ENCODE measurements at places on chromosomes 4 and X. TPM values are rescaled to one million over a fixed set of nuclear protein-coding genes. Genes with fewer than 3 reads are reported as not detected.

CENPU gene
- total RNA-seq, result 22.8 TPM

SSX4 gene
- not detected for total RNA-seq

SAT1 gene
- total RNA-seq, result 379 TPM

SPIN2A gene
- total RNA-seq, result 0.16 TPM

ADH1A gene
- not detected for total RNA-seq

ARHGAP36 gene
- total RNA-seq, result not detected

ZXDA gene
- total RNA-seq, result 1.2 TPM

VEGFD gene
- 0.46 TPM for total RNA-seq

AREG gene
- total RNA-seq, result 23.9 TPM

LAGE3 gene
- total RNA-seq, result 57.3 TPM

CPE gene
- 1.5 TPM for total RNA-seq

NAT8L gene
- 12.5 TPM for total RNA-seq

EDA2R gene
- total RNA-seq, result 11.7 TPM

CTAG1B gene
- total RNA-seq, result not detected

F8A1 gene
- total RNA-seq, result 88.9 TPM

CTAG1A gene
- not detected for total RNA-seq

KDR gene
- total RNA-seq, result 0.15 TPM

CCSER1 gene
- total RNA-seq, result not detected

INPP4B gene
- 6.0 TPM for total RNA-seq

EXOC1L gene
- total RNA-seq, result not detected

TMPRSS11A gene
- not detected for total RNA-seq

PRSS12 gene
- total RNA-seq, result 0.38 TPM

RIPPLY1 gene
- total RNA-seq, result not detected

SPANXA2 gene
- total RNA-seq, result not detected

SORCS2 gene
- total RNA-seq, result 5.8 TPM

SPANXN4 gene
- total RNA-seq, result not detected

PNMA5 gene
- not detected for total RNA-seq

ZNF732 gene
- total RNA-seq, result not detected

SLC10A6 gene
- not detected for total RNA-seq

RENBP gene
- not detected for total RNA-seq

PPEF1 gene
- 1.5 TPM for total RNA-seq

AVPR2 gene
- total RNA-seq, result not detected

ADH6 gene
- 0.12 TPM for total RNA-seq

PAK3 gene
- total RNA-seq, result 0.02 TPM

GPR34 gene
- not detected for total RNA-seq

CSAG1 gene
- 0.53 TPM for total RNA-seq

BRS3 gene
- total RNA-seq, result not detected

GSPT2 gene
- total RNA-seq, result 10.0 TPM

CWH43 gene
- not detected for total RNA-seq

RTL9 gene
- 0.15 TPM for total RNA-seq

CLDN2 gene
- 8.3 TPM for total RNA-seq

LETM1 gene
- total RNA-seq, result 30.1 TPM

EGFL6 gene
- total RNA-seq, result not detected

SYN1 gene
- 0.24 TPM for total RNA-seq

PRKX gene
- total RNA-seq, result 37.4 TPM

PROM1 gene
- total RNA-seq, result 0.53 TPM

GAGE12J gene
- not detected for total RNA-seq

TEX13C gene
- total RNA-seq, result not detected

JAKMIP1 gene
- not detected for total RNA-seq

ZNF595 gene
- total RNA-seq, result 16.3 TPM

LGI2 gene
- total RNA-seq, result 0.09 TPM

CAPN6 gene
- total RNA-seq, result not detected

LNX1 gene
- not detected for total RNA-seq

TBC1D9 gene
- 7.3 TPM for total RNA-seq

All from A549 treated with dexamethasone at 1 μM for 4 hours (cell line).